Cortex of kidney (tissue), 1 donor: ENCODE measurements at places on chromosomes 1 and 21.

GRCh38 chr1:217712925-217713597, 81.9 kb downstream of the SPATA17 start:
- no peak for DNase-seq

- DNase-seq, result no peak
Measured at GRCh38 chr1:178528953-178529335, 16.0 kb downstream of the TEX35 start.

GRCh38 chr1:15684042-15684461, at the start of gene PLEKHM2:
TSS of gene PLEKHM2 (plus strand) at chr1:15684320. CDS start at chr1:15684559, 239 bp downstream.
- DNase-seq, result no peak

DNA sequence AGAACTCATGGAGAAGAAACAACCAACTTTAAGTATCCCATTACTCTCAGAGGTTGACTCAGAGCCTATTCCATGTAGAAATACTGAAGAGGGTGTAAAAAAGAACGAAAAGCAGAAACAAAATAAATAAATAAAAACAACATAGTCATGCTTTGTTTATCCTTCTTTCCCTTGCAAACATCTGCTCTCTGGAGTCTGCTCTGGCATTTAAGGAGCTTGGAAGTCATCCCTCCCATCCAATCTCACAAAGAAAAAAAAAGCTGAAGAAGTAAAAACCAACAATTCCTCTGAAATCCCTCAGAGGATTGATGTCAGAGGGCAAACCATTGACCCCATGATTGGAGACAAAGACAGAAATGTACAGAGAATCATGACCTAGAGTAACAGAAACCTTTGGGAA, 302.6 kb upstream of the GREM2 start:
- no peak for DNase-seq

GRCh38 chr1:162412002-162412401, at the start of gene SH2D1B:
TSS of gene SH2D1B (minus strand) at chr1:162412136. CDS start at chr1:162412016, 120 bp downstream.
- no peak for DNase-seq

DNA sequence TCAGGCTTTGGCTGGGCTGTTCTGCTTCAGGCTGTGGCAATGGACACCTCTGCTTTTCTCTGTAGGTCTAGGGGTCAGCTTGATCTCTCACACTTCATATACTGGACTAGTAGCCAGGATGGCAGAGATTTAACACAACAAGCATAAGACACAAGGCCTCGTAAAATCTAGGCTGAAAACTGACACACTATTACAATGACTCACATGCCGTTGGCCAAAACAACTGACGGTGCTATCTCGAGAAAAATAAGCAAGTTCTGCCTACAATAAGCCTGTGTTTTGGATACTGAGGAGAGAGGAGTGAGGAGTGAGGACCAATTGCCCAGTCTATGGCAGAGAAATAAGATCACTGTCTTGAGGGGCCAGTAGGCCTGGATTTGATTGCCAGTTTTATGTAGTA, 840.7 kb upstream of the ADAMTS5 start:
- DNase-seq, result no peak

DNA sequence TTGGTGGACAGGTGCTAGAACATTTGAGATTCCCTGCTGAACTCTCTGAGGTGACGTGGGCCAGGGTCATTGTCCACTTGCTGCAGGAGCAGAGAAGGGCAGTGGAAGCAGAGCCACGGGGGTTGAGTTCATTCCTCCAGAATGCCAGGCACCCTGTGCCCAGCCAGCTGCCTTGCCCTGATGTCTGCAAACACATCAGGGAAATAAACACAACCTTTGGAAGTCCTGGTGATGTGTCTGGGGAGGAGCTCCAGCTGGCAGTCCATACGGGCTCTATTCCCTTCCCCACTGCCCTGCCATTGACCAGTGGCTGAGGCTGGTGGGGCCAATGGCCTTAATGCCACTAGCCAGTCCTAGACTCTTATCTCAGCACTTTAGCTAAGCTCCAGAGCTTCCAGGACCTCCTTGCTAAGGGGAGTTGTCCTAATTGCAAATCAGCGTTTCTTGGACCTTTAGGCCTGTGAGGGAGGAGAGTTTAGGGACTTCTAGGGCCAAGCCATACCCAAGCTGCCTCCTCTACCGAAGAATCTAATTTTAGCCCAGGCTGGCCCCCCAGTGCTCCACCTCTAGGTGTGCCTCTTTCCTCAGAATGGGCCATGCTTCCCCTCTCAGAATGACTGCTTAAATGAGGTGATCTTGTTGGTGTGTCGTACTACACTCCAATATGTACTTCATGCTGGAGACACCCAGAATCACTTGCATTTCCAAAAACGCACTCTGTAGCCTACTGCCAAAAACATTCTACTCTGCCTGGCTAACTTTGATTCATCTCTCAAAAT, 25.9 kb upstream of the MFSD2A start:
- no peak for DNase-seq

GRCh38 chr1:150761801-150762200, 3.8 kb downstream of the CTSS start:
- DNase-seq, result no peak
